ENCODE measurements at places on chromosomes 1 and 21.

DNA sequence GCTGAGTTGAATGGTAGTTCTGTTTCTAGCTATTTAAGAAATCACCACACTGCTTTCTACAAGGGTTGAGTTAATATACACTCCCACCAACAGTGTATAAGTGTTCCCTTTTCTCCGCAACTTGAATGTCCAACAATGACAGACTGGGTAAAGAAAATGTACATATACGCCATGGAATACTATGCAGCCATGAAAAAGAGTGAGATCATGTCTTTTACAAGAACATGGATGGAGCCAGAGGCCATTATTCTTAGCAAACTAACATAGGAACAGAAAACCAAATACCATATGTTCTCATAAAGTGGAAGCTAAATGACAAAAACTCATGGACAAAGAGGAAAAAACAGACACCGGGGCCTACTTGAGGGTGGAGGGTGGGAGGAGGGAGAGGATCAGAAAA lies 14.8 kb upstream of the TTLL7 start:
- no peak for DNase-seq

DNA sequence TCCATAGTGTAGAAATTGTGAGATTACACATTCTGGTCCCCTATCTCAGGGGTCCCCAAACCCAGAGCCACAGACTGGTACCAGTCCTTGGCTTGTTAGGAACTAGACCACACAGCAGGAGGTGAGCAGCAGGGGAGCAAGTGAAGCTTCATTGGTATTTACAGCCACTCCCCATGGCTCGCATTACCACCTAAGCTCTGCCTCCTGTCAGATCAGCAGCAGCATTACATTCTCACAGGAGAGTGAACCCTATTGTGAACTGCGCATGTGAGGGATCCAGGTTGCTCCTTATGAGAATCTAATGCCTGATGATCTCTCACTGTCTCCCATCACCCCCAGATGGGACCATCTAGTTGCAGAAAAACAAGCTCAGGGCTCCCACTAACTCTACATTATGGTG lies 229.7 kb upstream of the IRF2BP2 start:
- no peak for DNase-seq

GRCh38 chr1:152020849-152021248 lies 16.0 kb downstream of the S100A11 start:
- DNase-seq, result no peak

DNA sequence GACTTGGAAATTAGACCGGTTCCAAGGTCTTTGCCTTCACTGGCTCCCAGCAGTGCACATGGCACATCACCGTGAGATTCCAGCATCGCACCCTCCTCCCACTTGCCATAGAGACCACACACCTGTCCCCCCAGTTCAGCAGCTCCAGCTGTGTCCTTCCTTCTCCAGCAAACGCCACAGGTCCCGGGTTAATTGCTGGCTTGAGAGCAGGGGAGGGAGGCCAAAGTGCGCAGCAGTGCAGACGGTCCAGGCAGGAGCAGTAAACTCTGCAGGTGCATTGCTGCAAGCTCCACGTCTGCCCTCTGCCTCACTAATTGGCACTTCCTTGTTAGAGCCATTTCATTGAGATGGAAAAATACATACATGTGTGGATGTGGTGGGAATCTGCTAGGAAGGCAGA lies 65.3 kb downstream of the KLHDC7A start:
- no peak for DNase-seq

- no peak for DNase-seq
These were observed 8.6 kb downstream of the CLDN14 start for GRCh38 chr21:36471254-36471723.

DNA sequence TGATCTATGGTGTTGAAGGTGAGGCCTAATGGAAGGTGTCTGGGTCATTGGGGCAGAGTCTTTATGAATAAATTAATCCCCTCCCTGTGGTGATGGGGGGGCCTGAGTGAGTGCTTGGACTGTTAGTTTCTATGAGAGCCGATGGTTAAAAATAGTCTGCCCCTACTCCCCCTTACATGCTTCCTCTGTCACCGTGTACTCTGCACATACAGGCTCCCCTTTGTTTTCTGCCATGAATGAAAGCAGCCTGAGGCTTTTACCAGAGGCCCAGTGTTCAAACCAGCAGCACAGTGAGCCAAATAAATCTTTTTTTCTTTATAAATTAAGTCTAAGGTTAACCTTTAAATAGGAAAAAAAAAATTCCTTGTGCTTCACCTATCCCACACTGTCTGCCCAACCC lies 657.0 kb downstream of the AMY1C start:
- DNase-seq, result no peak

DNA sequence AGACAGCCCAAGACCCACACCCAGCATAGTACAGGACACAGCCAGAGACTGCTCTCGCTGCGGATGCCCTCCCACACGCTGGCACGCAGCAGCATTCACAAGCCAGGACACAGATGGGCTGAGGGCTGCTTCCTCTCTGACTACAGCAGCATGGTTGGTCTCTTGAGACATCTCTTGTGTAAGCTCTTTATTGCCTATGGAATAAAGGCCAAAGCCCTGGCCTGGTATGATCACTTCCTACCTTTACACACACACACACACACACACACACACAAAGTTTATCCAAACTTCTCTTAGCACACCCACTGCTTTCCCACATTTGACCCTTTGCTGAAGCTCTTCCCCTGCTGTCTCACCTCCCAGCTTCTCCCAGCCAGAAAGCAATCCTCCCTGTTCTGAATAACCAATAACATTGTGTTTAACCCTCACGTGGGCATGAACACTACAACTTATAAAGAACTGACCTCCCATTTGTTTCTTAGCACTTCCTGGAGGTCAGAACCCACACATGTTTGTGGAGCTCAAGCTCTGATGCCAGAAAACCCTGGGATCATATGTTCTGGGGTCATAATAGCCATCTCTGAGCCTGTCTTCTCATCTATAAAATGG lies 1.2 kb upstream of the LUZP1 start:
- DNase-seq, result peak; percentile 55

- no peak for DNase-seq
These were observed 44.2 kb downstream of the OSBPL9 start for GRCh38 chr1:51661081-51661518.

DNA sequence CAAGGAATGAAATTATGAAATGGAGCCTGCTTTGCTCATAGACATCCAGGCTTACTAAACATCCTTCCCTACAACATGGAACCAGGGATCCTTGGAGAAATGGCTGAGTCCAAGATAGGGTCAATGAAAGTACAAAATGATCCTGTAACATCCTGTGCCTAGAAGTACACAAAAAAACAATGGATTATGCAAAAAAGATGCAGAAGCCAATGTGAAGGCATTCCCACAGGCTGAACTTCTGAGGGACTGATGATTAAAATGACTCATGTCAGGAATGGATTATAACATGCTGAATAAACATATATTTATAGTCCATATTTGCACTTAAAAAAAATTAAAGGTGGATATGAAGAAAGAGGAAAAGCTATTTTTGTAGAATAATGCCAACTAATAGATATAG lies 10.4 kb upstream of the HOOK1 start:
- no peak for DNase-seq

DNA sequence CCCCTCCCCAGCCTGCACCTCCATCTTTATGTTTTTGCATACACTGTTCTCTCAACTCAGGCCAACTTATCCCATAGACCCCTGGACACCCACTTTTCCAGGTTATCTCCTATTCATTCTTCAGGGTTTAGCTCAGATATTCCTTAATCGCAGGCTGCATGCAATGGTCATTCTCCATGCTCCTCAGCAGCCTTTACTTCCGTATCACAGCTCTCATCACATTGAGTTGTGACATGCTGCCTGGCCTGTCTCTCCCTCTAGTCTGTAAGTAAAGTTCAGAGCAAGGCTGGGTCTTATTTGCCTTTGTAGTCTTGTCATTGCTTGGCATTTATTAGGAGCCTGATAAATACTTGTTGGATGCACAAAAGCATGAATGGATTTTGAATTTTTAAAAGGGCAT lies 6.9 kb downstream of the DNAJC6 start:
- no peak for DNase-seq

DNA sequence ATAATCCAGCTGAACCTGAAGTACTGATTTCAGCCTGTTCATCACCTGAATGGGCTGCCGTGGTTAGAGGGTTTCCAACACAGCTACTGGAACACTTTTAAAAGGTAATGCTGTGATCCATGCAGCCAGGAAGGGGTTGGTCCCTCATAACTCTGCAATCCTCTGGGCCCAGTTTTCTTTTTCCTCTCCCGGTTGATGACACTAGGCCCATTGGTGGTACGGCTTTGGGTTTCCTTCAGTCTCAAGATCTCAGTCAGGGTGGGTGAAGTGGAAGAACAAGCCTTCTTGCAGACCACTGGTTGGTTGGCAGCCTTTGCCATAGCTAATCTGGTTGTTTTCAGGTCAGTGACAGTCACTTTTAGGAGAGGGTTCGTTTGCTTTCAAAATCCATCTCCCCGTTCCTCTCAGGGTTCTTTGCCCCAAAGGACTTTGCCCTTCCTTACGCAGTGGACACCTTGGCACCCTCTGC lies 502 bp upstream of the SLC35A3 start:
- DNase-seq, result no peak

DNA sequence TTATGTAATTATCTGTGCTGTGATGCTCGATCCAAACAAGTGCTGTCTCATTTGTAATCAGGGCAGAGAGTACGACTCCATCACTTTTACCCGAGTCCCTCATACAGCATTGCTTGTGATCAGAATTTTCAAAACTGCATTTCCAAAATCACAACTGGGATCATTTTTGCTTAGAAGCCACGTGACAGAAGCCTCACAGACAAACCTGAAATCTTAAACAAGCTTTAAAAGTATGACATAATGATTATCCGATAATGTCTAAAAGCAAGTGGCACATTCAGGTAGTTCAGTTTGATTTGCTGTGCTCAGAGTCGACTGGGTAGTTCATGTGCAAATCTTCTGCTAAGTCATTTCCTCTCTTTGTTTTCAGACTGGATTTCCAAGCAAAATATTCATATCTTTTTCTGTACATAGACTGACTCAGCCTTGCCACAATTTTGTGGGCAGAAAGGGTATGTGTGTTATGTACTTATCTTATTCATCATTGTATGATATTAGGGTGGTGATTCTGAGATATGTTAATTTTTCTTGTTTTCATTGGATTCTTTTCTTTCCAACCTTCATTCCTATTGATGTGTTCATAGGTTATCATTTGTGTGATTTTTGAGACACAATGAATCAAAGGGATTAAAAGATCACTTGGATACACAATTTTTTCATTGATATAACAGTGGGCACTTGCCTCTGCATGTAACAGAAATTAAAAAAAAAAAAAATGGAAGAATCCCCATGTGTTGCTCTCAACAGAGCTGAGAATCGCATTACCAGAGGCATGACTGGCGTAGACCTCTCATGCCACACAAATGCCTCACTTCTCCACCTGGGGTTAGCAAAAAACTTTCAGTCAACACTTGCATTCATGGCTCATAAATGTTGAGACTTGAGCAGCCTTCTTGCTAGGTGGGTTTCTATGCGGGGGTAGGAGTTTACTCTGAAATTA lies 355.7 kb downstream of the LTN1 start:
- no peak for DNase-seq

- no peak for DNase-seq
These were observed 54.5 kb upstream of the MRPS6 start for GRCh38 chr21:34018910-34019309.

DNA sequence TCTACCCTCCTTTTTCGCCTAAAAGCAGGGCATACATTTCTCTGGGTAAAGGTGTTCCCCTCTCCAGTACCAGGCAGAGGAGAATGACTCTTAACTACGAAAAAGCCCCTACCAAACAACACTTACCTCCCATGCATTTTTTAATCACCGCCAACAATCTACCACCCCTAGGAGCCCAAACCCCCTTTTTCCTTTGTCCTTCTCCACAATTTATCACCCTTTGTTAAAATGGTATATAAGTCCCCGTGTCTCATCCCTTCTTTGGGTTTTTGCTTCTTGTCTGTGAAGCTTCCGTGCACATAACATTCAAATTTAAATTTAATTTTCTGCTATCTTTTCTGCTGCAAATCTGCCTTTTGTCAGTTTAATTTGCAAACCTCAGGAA lies 27.6 kb upstream of the COL18A1 start:
- no peak for DNase-seq

GRCh38 chr21:31830701-31831100 lies 42.1 kb upstream of the HUNK start:
- DNase-seq, result no peak

DNA sequence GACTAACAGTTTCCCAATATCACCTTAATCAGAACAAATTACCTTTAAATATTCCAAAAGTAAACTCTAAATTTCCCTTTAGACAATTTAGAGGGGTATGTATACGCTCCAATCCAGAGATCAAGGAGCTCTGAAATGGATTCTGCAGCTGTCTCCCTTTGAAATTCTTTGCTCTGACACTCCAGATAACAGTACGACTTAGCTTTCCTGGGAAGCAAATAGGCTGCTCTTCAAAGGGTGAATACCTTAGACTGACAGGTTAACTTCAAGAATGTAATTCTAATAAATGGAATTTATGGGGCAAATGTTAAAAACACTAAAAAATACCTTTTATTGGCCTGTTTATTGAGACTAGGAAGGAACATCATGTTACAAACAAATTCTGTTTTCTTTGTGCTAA lies 357.2 kb downstream of the USP25 start:
- no peak for DNase-seq

GRCh38 chr1:7339953-7340352 lies 431.1 kb upstream of the VAMP3 start:
- no peak for DNase-seq

- DNase-seq, result no peak
These were observed 108.6 kb downstream of the MAB21L3 start for GRCh38 chr1:116219651-116220434.

GRCh38 chr1:107786203-107786845 lies 178.7 kb downstream of the VAV3 start:
- DNase-seq, result no peak

DNA sequence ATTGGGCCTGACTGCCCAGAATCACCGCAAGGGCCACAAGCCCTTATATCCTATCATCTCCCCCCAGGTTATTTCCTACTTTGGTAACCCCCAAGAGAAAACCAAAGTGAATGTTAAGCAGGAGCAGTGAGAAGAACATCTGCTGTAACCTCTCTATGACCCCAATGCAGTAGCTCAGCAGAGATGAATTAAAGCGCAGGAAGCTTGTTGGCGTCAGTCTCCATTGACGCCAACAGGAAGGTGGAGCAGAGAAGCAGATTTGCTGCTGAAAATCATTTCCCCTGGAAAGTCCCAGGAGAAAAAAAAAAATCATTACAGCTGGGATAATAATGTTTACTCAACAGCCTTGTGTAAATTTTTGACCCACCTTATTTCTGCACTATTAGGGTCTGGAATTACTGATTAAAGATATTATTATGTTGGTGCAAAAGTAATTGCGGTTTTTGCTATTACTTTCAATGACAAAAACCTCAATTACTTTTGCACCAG lies 33.2 kb upstream of the FAM163A start:
- peak; percentile 6 for DNase-seq

- DNase-seq, result no peak
These were observed 21.7 kb downstream of the CACNA1S start for GRCh38 chr1:201090541-201090940.
